ENCODE measurements at places on chromosomes 11 and 22.

DNA sequence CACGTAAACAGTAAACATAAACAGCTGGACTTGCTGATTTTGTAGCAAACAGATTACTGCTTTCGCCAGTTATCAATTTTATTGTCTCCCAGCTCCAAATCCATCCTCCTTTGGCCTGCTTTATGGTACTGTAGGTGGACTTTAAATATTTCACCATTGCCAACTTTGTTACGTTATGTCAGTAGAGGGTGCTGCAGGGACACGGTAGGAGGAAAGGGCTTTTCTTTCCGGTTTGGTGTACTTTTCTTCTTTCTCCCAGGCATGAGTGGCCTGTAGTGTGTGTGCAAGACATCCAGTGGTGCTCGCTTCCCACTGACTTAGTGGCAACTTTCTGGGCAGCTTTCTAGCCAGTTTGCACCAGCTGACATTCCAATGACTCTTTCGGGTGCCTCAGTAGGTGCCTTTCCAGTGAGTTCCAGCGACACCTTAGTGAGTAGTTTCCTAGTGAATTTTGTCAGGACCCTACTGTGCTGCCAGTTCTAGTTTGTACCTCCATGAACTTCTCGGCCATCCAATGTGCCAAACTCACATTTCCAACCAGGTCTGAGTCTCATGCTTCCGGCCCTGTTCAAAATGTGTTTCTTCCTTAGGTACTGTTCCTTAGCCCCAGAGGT, 267.6 kb upstream of the TENM4 start:
- peak; percentile 50 for DNase-seq

- no peak for DNase-seq
These were observed 58.1 kb downstream of the WNT11 start for GRCh38 chr11:76148231-76148630.

DNA sequence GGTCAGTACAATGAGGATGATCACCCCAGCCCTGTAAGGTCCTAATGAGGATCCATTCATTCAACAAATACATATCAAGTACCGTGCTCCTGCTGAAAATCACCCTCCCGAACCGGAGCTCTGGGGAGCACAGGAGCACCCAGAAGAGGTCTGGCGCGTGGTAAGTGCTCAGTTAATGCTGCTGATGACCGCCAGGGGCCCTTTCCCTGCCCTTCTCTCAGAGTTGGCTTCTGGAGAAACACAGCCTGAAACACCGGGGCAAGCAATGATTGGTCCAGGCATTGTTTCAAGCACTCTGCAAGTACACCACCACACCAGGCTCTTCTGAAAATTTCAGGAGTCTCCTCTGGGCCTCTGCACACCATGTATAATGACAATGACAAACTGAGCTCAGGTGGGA, 3.8 kb upstream of the CCDC86 start:
- DNase-seq = peak; percentile 28

- no peak for DNase-seq
These were observed 5.5 kb downstream of the PRSS23 start for GRCh38 chr11:86805873-86806310.

- no peak for DNase-seq
These were observed 122.3 kb upstream of the SNX19 start for GRCh38 chr11:131038597-131038996.

DNA sequence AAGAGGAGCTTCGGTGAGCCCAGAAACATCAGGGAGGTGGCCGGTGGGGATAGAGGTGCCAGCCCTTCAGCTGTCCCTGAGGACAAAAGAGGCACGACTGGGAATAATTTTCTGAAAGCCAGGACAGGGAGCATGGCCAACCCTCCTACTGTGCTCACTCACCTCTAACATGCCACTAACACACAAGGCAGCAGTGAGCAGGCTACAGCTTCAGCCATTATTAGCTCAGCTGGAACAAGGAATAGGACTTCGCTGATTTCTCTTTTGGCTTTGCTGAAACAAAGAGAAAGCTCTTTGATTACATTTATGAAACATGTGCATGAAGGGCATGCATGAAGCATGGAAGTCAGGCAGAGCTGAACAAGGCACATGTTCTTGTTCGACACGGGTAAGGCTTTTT, 12.1 kb upstream of the OR10A5 start:
- DNase-seq = no peak

DNA sequence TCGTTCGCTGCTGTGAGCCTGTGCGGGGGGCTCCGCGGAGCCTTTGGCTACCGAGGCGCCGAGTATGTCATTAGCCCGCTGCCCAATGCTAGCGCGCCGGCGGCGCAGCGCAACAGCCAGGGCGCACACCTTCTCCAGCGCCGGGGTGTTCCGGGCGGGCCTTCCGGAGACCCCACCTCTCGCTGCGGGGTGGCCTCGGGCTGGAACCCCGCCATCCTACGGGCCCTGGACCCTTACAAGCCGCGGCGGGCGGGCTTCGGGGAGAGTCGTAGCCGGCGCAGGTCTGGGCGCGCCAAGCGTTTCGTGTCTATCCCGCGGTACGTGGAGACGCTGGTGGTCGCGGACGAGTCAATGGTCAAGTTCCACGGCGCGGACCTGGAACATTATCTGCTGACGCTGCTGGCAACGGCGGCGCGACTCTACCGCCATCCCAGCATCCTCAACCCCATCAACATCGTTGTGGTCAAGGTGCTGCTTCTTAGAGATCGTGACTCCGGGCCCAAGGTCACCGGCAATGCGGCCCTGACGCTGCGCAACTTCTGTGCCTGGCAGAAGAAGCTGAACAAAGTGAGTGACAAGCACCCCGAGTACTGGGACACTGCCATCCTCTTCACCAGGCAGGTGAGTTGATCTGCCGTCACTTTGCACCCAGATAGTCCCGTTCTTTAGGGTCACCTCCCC, 1.0 kb downstream of the ADAMTS15 start:
- DNase-seq = no peak

DNA sequence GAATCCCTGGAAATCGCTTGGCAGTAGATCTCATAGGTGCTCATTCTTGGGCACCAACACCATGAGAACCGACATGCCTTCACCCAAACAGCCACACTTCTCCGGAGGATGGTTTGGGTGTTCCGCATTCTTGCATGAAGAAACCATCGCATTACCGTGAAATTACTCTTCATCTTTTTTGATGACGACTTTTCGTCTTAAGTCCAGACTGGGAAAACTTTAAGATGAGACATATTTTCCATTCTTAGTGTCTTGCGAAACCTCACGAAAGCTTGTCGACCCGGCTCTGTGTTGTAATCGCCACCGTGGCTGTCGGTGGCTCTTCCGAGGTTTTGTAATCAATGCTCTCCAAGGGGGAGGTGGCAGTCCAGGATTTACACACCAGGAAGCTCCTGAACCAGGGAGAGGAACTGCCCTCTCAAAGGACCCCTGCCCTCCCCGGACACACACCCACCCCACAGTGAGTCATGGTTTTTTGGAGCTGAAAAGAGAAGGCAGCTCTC, 1.7 kb downstream of the TOM1 start:
- DNase-seq = peak; percentile 96

DNA sequence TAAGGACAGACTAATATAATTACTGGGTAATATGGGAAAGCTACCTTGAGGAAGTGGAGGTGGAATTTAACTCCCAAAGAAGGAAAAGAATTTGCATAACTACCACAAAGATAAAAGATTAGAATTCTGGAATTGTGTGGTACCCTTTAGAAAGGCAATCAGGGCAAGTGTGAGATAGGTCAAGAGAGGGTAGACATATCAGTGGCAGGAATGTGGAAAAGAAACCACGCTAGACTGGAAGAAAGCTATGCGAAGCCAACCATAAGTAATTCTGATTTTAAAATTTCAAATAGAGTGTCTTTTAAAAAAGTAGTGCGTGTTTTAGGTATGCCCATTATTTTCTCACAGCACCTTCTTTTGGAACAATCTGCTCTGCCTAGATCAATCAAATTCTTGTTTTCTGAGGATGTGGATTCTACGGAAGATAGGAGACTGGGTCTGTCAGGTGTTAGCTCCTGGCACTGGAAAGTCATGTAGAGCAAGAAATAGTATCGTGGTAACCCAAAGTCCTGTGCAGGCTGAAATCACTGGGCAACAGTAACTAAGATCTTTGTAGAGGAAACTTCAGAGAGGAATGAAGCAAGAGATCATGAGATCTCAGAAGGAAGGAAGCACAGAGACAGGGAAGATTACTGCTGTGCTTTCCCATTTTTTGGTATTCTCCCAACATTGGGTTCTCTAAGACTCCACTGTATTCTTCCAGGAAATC, 111.3 kb upstream of the MTMR2 start:
- DNase-seq = no peak

DNA sequence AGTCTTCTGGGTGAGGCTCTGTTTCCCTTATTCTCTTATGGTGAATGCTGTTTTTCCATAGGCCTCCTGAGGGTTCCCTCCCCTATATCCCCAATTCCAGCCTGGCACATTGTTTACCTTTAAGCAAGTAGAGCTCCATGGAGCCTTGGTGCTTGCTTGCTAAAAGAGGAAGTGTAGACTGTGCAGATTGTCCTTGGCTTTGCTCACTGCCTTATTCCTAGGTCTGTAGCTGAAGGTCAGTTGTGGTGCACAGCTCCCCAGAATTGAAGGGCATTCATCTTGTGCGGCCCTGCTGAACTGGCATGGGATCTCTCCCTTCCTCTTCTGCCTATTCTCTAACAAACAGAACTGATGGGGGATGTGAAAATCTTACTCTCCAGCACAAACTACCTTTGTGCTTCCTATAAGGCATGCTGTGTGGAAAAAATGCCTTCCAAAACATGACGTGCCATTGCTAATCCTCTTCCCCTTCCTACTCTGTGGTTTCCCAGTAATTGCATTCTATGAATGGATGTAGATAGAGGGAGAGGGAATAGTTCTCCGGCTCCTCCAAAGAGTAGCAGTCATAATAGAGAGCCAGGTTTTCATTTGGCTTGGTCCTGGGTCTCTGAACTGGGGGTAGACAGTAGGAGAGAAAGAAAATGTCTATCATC, 34.2 kb upstream of the PLET1 start:
- DNase-seq = no peak

- DNase-seq = no peak
These were observed at the start of gene CECR2 for GRCh38 chr22:17369439-17370025. Gene CECR2, plus strand, starts transcription at chr22:17369460. Its CDS starts 324 bp downstream, at chr22:17369784.

- no peak for DNase-seq
These were observed 4.7 kb upstream of the GRK2 start for GRCh38 chr11:67261640-67261945.

- peak; percentile 12 for DNase-seq
These were observed 24.6 kb upstream of the LDLRAD3 start for GRCh38 chr11:35919244-35919643.

GRCh38 chr11:80315200-80315599, 874.4 kb upstream of the TENM4 start:
- DNase-seq = no peak

DNA sequence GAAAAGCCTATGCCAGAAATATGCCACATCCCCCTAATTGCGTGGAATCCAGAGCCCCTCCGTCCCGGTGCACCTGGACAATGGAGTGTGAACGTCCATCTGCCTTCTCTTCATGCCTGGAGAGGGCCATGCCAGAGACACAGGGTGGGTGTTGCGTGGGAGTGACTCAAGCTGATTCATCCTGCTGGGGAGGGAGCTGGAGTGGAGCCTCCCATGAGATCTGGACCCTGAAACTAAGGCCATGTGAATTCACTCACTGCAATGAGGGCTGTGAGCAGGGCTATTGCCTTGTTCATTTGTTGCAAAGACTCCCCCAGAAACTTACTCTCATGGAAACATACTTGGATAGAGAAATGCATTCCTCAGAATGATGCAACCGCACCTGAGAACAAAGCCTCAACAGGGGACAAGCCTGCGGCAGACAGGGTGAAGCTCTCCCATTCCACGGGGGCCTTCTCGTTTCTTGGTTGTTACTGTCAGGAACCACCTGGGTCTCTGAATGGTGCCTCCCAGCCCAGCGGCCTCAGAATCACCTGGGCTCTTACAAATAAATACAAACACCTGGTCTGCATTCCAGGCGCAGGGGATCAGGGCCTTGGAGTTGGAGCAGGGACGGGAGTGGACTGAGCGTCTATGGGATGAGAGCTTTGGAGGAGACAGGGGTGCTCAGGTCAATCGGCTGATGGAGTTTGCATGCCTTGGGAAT, 1031.2 kb downstream of the BRD1 start:
- DNase-seq = no peak

DNA sequence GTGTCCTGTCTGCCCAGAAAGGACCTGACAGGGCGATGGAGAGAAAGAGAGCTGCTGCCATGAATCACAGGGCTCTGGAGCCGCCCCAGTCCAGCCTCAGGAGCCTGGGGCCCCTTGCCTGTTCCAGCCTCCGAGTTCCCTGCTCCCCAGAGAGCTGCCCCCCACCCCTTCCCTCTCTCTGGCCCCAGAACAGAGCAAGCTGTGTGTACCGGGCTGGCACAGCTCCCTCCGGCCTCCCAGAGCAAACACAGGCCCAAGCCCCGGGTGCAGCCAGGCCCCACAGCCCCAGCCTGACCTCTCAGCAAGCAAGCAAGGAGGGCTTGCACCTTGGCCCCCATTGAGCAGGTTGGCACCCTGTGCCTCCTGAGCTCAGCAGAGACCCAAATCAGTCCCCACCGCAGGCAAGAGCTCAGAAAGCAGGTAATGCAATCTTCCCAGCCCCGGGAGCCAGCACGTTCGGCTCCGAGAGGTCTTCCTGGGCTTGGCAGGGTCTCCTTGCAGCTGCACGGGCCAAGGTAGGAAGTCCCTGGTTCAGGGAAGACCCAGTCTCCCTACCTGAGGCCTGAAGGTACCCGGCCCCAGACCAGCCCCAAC, 1.4 kb downstream of the PACSIN3 start:
- no peak for DNase-seq

GRCh38 chr11:59862252-59862651, 4.0 kb downstream of the TCN1 start:
- no peak for DNase-seq

DNA sequence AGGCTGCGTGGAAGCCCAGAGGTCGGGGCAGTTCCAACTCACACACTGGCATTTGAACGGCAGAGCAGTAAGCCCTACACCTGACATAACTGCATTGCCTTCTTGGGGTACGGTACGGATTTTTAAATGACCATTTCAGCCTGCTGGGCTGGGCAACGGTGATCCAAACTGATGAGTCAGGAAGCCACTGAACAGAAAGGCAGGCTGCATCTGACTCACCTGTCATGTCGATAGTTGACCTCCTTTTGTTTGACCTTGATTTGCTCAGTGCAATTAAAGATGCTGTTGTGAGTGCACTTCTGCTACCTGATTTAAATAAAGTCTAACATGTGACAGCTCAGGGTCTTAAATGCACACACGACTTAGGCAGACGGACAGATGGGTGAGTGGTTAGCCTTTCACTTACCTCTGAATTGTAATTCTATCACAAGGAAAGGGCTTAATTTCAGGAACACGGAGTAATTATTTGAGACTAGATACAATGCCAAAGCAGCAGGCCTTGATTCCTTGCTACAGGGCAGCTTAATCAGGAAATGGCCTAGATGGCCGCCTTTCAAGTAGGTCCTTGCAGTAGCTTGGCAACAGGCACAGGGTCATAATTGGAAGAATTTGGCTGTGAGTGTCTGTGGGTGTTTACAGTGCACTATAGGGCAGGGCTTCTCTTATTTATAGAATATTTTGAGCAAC, 52.2 kb downstream of the BMAL1 start:
- peak; percentile 41 for DNase-seq

- peak; percentile 62 for DNase-seq
These were observed 1.8 kb downstream of the ADSL start for GRCh38 chr22:40348025-40348658.
